ENCODE measurements at places on chromosomes 7 and 10.

DNA sequence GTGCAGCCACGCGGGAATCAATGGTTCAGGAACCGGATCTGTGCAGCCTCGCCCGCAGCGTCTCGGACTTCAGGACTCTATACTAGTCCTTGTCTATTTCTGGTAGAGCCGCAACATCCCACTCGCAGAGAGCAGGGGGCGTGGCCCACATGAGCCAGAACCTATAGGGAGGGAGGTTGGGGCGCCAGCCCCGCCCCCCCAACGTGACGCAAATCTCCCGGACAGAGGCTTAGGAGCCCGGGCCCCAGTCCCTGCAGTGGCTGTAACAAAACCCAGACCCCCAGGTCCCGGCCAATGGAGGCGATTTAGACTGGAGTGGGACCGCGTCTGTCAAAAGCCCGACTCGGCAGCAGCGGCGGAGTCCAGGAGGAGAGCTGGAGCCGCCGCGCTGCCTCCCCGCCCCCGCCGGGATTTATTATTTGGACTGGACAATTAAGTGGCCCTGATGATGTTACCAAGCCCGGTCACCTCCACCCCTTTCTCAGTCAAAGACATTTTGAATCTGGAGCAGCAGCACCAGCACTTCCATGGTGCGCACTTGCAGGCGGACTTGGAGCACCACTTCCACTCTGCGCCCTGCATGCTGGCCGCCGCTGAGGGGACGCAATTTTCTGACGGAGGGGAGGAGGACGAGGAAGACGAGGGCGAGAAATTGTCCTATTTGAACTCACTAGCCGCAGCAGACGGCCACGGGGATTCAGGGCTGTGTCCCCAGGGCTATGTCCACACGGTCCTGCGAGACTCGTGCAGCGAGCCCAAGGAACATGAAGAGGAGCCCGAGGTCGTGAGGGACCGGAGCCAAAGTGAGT, at the start of gene NKX2-3:
Gene NKX2-3, plus strand, starts transcription at position 256 of the 809 bp plus-strand sequence. Its CDS starts 190 bp downstream, at position 446.
- no peak for DNase-seq

GRCh38 chr7:141451232-141451631, 100.0 kb upstream of the AGK start:
- DNase-seq = peak; percentile 30

- no peak for DNase-seq
Measured at GRCh38 chr7:143356414-143357050, 6.0 kb downstream of the FAM131B start.

- DNase-seq = no peak
Measured at GRCh38 chr7:50348469-50349162, 44.1 kb downstream of the IKZF1 start.

DNA sequence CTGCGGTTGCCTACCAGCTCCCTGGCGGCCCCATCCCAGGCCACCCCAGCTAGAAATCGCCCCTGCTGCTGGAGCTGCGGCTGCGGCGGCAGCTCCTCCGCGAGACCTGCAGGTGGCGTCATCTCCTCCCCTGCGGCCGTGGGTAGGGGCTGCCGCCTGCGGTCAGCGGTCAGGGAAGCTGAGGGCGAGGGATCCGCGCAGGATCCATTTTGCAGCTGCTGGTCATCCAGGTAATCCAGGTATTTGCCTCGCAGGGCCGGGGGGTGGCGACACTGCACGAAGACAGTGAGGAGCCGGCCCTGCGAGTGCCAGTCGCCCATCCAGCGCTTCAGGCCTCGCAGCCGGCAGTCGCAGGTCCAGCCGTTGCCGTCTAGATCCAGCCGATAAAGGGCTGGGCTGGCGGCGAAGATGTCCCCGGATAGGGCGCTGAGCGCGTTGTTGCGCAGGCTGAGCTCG, 1.5 kb downstream of the TRIL start:
- DNase-seq = peak; percentile 80

DNA sequence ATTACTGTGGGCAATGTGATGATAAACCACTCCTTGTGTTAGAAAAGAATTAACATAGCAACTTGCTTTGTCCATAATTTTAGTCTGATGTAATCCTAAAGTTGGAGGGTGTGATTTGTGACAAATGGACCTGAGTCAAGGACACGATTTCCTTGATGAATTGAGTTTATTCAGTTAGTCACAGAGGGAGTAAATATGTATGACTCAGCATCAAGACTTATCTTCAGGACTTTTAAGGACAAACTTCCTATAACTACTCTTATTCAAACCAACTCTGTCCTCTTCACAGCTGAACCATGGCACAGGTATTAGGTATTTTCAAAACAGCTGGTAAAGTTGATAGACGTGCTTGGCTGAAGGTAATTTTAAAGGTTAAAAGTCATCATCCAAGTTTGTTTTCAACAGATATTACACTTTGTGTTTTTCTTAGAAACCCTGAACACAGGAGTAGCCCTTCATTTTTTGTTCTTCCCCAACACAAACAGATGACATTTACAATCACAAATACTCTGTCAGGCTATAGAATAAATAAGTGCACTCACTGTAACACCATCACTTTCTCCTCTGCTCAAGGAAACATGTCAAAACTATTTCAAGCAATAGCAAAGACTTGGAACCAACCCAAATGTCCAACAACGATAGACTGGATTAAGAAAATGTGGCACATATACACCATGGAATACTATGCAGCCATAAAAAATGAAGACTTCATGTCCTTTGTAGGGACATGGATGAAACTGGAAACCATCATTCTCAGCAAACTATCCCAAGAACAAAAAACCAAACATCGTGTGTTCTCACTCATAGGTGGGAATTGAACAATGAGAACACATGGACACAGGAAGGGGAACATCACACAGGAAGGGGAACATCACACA, 54.5 kb downstream of the COA1 start:
- DNase-seq = peak; percentile 84

DNA sequence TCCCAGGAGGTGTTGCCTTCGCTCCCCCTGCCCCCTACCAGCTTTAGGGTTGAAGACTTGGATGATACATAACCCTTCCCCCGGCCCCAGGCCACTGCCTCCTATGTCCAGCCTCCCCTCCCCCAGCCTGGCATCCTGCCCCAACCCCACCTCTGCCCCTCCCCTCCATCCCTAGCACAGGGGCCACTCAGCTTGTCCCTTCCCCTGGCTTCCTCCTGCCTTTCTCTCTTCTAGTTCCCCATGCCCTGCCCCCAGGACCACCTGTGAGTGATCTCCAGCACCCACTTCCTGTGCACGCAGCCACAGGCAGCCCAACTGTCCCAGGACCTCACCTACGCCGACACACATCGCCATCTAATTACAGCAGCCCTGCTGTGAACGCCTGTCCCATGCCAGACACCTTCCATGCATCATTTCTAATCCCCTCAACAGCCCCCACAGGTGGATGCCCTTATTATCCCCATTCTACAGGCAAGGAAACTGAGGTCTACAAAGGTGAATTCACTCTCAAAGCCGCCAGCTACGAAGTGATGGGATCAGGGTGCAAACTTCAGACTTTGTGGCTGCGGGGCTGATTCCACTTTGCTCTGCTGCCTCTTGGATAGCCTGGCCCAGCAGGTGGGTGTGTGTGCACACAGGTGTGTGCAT, 82.4 kb upstream of the CHST15 start:
- DNase-seq = no peak

GRCh38 chr7:14398526-14398925, 409.1 kb upstream of the ETV1 start:
- DNase-seq = no peak

DNA sequence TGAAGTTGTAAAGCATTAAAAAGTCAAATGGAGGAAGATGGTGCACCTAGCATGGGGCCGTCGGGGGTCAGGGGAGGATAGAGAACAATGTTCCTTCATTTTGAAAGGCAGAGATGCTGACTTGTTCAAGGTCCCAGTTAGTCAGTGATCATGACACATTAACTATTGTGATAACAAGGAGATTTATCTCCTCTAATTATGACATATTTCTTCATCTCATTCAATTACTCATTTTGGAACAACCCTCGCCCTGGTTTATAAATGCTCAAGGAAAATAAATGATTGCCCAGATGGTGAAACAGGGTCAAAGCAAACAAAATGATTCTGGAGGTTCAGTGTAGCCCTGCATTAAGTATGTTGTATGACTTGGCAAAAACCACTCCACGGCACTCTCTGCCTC, 106.2 kb downstream of the ITIH5 start:
- DNase-seq = no peak

DNA sequence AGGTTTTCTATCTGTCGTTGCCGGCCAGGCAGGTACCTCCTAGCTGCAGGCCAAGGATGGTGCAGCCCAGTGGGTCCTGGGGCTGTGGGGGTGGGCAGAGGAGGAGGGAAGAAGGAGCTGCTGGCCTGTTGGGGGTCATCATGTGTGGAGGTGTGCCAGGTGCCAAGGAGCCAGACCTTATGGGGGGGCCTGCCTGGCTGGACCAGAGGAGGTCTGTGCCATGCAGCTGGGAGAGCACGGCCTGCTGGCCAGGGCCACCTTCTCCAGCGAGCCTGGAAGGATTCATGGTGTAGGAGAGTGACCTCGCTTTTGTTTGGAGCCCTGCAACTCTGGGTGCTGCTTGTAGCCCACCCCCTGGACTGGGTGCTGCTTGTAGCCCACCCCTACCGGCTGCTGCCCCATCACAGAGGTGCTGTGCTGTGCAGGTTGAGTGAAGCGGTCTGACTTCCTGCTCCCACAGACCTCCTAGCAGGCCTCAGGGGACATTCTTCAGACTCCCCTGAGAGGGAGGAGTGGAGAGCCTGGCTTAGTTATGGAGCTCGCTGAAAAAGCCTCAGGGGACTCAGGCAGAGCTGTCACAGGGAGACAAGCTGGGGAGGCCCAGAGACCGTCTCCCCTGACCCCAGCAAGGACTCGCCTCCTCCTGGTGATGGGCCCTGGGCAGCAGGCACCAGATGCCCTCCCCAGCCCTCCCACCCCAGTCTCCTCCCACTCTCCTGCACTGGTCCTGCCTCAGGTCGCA, 67.7 kb upstream of the AQP1 start:
- DNase-seq = no peak

DNA sequence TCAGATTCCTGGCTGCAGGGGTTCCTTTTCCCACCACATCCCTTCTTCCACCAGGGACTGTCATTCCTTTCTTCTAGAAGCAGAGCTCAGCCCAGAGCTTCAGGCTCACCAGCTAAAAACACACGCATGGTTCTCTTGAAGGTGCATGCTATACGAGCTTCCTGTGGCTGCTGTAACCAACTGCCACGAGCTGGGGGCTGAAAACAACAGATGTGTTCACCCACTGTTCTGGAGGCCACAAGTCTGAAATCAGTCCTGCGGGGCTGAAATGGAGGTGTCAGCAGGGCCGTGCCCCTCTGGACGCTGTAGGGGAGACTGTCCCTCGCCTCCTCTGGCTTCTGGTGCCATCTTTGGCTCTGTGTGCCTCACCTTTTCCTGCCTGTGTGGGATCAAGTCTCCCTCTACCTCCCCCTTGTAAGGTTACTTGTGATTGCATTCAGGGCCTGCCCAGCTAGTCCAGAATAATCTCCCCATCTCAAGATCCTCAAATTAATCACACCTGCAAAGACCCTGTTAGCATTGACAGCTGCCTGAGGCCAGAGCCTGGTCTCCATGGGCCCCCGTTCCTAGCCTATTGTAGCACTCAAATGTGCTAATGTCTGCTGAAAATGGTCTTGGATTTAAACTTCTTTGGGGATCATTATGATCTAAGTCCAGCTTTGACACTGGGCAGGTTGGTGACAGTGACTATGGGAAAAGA, 13.7 kb downstream of the RAB19 start:
- no peak for DNase-seq

DNA sequence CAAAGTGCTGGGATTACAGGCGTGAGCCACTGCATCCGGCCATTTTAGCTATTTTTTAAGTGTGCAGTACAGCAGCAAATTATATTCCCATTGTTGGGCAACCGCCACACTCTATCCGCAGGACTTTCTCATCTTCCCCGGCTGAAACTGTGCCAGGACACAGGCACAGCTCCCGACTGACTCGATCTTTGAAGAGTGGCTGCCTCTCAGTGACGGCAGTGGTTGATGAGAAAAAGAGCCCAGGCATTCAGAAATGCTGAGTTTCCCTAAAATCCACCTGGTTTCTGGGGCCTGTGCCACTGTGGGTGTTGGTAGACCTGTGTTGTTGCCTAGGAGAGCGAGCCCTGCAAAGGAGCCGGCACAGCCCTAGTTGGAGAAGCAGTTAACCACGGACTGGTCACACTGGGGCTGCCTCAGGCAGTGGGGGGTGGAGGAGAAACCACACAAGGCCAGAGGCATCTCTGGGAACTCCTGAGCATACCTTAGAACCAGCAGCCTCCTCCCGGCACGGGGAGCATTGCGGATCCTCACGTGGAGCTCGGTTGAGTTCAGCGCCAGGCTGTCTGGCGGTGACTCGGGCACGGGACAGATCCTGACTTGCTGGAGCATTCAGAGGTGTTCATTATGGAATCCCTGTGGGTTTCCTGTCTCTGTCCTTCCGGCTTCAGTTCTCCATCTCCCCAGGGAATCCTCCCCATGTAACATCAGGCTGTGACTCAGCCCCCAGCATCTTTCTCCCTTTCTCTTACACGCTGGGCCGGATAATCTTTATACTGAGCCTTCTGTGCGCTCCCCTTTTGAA, 16.2 kb downstream of the PFKFB3 start:
- DNase-seq = peak; percentile 89

- peak; percentile 86 for DNase-seq
Measured at GRCh38 chr7:102393467-102393866, 2.7 kb upstream of the PRKRIP1 start.

DNA sequence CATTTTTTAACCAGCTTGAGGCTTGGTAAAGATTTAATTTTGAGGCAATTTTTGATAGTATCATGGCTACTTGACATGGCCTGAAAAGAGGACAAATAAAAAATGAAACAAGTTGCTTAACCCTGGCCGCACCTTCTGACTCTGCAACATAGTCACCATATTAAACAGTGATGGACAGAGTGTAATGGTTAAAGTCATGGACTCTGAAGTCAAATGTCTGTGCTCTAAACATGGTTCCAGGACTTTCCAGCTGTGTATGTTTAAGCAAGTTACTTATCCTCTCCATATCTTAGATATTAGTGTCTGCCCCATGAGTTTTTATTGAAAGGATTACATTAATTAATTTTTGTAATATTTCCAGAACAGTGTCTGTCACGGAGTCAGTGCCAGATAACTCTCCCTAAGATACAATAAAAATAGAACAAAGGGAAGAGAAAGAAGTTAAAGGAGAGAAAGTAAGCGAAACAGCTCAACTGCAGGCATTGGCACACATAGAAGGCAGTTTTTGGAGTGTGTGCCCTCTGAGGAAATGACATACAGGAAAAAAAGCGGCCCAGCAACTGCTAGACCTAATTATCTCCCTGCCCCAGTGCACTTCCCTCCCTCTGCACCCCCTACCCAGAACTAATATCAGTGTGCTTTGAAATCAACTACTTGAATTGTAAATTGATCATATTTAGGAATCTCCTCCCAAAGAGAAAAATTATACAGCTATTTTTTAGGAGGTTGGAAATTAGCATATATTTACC, 65.3 kb downstream of the MACC1 start:
- DNase-seq = no peak

DNA sequence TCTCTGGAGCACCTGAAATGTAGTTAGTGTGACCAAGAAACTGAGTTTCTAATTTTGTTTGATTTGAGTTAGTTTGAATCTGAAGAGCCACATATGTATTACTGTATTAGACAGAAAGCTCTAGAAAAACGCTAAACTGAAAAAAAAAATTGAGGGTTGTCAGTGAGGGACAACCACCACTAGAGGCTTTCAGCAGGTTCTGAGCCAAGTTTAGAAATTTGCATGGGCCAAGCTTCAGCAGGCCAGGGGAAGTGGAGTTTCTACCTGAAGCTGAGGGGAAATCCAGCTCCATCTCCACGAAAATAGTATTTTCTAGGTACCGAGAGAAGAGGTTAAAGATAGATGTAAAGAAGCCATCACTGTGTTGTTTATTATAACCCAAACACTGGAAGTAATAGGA, 77.9 kb upstream of the PLXNA4 start:
- DNase-seq = peak; percentile 25
